ENCODE measurements at places on chromosomes 3 and 15.

DNA sequence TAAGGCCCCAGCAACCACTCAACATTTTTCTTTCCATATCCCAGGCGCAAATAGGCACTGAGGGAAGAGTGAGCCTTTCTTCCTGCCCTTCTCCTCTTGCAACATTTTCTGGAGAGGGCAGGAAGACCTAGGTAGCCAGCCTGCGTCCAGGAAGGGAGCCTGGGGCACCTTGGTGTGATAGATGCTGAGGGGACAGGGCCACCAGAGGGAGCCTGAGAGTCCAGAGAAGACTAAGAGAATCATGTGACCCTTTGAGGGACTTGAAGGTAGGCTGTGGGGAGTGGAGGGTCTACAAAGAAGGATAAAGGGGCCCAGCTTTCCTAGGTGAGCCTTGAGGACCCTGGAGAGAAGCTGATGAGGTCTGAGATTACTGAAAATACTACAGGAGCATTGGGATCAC, 346.6 kb downstream of the CNTN6 start:
- no peak for DNase-seq

DNA sequence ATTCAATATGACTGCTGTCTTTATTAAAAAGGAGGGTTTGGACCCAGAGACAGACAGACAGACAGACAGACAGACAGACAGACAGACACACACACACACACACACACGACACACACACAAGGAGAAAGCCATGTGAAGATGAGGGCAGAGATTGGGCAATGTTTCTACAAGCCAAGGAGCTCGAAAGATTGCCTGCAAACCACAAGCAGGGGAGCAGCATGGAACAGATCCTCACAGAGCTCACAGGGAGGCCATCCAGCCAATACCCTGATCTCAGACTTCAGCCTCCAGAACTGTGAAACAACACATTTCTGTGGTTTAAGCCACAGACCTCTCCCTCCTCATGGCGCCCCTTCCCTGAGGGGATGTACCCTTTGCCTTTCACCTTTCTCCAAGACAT, 35.8 kb upstream of the ABHD2 start:
- no peak for DNase-seq

- DNase-seq = peak; percentile 68
Measured at GRCh38 chr15:74396445-74397238, 29.2 kb upstream of the CYP11A1 start.

- no peak for DNase-seq
Measured at GRCh38 chr3:151918253-151919029, 45.0 kb downstream of the SUCNR1 start.

DNA sequence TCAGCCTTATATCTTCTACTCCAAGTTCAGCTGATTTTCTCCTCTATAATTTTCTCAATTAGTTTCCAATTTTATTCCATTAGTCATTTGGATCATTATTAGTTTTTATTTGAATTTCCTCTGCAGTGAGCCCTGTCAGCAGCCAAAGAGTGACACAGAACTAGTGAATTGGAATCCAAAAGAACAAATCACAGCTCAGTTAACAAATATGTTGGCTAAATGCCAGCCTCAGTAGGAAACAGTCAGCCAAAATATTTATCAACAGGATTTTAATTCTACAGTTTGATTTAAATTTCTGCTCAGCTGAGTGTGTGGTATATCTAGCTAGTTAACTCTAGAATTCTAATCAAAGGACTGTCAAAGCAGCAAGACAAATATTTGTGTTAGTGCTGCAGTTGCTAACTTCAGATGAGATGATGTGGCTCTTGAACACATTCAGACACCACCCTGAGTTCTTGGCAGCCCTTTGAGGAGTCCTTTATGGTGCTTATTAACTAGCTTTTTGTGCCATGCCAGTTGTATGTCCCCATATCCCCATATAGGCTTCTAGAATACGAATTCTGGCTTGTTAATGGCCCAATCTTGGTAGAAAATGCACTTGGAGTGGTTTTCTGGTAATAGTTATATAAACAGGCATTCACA, 194.5 kb downstream of the CPNE4 start:
- DNase-seq = no peak

DNA sequence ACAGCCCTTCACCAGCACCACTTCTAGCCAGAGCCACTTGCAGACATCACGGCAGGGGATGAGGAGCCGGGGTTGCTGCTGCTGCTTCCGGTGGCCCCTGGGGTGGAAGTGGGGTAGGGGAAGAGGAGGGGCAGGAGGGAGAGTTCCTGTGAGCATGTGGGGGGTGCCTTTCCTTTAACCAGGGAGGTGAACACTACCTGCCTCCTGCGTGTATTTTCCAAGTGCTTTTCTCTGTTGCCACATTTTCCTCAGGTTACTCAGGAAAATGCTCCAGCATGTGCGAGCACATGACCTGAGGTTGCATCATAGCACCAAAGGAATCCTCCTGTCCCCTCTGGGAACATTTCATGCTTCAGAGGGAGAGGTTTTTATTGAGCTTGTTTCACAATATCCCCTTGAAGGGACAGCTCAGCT, 12.2 kb upstream of the SACM1L start:
- no peak for DNase-seq

DNA sequence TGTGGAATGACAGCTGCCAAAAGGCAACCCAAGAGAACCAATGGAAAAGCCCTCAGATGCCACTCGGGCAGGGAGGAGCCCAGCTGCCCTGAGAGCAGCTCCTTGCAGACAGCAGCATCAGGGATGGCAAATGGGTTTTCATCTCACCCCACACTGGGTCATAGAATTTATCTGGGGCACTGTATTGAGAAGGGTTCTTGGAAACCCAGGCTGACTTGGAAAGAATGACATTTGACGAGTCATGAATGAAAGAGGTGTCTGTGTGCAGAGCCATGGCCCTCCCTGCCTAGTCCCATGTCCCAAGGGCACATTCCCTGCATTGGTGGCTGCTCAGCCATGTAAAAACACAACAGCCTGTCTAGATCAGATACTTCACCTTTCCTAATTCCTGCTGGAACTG, 157.9 kb upstream of the BHLHE40 start:
- no peak for DNase-seq

DNA sequence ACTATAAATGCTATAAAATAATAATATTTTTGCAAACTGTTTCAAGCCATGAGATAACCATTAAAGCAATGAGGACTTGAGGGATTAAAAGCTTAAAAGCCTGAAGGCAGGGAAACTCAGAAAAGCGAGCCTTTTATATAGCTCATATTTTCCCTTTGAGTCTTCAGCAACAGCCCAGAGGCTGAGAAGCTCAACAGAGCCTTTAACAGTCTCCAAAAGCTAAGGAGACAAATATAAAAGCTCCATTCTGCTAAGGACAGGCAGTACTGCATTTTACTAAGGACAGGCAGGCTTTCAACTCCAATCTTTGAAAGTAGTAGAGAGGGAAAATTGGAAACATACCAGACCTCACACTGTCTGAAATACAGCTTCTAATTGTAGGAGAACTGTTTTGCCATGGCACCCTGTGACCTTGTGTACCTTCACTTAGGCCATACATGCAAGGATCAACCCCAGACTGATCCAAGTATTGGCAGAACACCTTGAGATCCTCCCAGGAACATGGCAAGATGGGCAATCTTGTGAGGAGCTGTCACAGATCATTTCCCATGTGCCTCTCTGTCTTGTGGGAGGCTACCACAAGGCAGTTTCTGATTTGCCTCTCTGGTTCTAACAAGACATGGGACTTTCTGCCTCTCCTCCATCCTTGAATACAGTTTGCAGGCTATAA, 53.1 kb upstream of the ARNT2 start:
- DNase-seq = no peak

GRCh38 chr15:20344601-20345400, 196.8 kb downstream of the GOLGA6L6 start:
- DNase-seq = no peak

GRCh38 chr3:59438492-59438891, 388.7 kb upstream of the CFAP20DC start:
- no peak for DNase-seq

All from activated CD8-positive, alpha-beta memory T cell treated with anti-CD3 and anti-CD28 coated beads for 4 hours (primary cell).